Stimulated activated CD8-positive, alpha-beta memory T cell treated with anti-CD3 and anti-CD28 coated beads, Interleukin-2, amount 100 ng/mL, for 48 hours (primary cell): ENCODE measurements at places on chromosomes 6 and 20.
A peak's percentile ranks its signal among the peaks of the same experiment; 100 is the strongest.

DNA sequence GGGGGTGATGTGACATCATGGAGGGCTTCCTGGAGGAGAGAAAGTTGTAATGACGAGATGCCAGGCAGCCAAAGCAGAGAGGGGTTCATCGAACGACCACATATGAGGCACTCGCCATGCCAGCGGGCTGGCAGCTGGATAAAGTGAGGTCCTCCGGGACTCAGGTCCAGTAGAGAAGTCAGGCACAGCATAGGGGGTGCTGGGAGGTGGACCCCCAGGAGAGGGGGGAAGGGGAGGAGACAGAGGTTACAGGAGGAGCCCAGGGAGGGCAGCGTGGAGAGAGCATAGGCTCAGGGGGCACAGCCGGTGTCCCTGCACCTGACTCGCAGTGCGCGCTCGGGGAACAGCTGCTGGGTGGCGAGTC lies 174.7 kb downstream of the BMP7 start:
- DNase-seq: no peak

- no peak for DNase-seq
Observed at GRCh38 chr6:157726892-157727628, 96.0 kb upstream of the SNX9 start.

DNA sequence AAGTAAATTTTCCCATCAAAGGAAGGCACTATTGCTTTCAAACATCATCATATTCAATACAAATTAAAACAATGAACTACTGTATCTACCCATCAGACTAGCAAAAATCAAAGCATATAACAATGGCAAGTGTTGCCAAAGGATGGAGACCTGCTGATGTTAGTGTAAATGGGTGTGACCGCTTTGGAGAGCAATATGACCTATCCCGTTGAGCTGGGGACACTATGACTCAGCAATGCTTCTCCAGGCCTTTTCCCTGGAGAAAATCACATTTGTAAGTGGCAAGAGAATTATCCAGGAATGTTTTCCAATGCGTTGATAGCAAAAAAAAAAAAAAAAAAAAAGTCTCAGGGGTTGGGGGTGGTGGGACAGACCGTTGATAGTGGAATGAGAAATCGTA lies 46.1 kb downstream of the PHACTR3 start:
- no peak for DNase-seq

- no peak for DNase-seq
Observed at GRCh38 chr6:79466207-79466834, 70.9 kb downstream of the LCA5 start.

- no peak for DNase-seq
Observed at GRCh38 chr6:43963877-43964658, 163.2 kb downstream of the MRPL14 start.

DNA sequence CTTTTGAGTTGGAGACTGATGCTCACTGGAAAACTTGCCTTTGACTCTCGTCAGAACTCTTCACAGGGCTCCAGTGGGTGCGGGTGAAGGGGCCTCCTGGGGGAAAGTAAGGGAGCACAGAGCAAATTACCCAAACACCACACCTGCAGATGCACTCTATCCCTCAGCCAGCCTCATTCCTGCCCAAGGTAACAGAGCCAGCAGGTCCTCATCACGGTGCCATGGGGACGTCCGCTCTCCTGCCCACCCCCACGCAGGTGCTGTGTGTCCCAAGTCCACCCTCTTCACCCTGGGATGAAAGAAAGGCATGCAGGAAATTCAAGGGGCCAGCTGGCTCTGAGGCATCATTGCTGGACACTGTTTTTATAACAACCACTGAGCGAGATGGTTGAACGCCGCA lies 269.0 kb downstream of the SMOC2 start:
- DNase-seq: no peak

DNA sequence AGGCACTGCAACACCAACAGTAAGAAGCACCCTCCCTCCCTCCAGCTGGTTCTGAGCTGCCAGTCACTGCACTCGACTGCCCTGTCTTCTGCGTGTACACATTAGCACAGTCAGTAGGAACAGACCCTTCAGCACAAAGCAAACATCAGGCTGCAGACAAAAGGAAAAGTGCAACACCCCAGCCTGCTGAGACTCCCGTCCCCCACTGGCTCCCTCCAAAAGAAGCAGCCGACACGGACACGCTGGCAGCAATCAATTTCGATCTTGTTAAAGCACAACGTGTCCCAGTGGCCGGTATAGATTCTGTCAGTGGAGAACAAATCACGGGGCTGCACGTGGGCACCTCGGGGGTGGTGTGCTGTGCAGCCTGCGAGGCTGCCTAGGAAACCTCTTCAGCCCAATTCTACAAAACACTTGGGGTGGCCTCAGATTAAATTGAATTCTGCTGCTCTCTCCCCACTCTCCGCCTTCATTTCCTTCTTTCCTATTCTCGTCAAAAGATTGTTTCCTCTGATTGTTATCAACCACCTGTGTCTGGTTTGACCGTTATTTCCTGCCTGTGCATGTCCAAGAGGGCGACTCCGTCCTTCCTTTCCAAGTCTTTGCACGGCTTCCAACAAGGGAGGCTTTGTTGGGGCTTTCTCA lies 38.7 kb downstream of the TRAF3IP2 start:
- DNase-seq: no peak

DNA sequence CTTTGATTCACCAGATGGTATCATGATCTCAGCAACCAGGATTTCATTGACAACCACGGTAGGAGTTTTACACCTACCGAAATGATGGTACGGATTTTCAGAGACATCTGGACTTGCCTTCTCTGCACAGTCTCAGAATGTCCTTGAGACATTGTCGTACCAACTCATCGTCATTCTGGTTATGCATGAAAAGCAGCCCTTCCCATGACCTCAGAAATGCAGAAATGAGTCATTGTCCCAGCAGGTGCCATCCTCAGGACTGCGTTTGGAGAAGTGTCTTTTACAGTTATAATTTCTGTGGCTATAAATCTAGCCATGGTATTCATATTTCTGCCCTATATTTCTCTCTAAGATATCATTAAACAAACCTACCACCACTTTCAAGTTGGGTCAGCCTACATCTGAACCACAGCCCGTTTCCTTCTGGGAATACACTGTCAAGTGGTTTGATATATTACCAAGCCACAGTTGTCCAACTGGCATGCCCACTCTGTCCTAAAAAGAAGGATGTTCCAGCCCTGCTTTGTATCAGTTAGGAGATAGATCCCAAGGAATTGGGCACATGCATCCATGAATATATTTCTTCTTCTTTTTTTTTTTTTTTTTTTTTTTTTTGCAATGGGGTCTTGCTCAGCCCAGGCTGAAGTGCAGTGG lies 7.5 kb upstream of the BFSP1 start:
- DNase-seq: no peak

DNA sequence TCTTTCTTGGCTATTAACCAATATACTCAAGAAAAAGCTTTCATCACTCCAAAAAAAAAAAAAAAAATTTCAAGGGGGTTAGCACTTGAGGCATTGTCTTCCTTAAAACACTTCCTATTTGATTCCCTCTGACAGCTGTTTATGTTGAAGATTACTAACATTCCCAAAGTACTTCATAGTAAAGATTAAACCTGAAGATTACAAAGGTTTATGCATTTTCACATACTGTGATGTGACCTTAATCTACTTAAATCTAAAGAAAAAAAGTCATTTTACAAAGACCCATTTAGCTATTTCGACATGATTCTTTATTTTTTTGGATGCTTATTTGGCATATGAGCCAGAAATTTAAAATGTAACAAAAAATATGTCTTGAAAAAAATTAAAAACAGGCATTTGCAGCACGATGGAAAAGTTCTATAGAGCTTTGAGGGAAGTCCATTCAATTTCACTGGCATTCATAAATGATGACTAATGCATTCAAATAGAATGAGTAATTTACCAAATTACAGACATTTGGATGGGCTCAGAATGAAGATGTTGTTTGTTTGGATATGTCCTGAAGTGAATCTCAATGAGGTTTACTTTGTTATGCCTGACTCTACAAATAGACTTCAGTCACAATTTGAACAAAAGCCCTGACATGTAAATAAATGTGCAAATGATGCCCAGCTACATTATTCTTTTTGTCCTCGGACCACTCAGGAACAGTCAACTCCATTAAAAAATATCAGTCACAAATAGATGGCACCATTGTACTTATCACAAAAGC lies 674.6 kb upstream of the MARCKS start:
- no peak for DNase-seq

- DNase-seq: no peak
Observed at GRCh38 chr6:169230946-169231789, 22.5 kb downstream of the THBS2 start.

DNA sequence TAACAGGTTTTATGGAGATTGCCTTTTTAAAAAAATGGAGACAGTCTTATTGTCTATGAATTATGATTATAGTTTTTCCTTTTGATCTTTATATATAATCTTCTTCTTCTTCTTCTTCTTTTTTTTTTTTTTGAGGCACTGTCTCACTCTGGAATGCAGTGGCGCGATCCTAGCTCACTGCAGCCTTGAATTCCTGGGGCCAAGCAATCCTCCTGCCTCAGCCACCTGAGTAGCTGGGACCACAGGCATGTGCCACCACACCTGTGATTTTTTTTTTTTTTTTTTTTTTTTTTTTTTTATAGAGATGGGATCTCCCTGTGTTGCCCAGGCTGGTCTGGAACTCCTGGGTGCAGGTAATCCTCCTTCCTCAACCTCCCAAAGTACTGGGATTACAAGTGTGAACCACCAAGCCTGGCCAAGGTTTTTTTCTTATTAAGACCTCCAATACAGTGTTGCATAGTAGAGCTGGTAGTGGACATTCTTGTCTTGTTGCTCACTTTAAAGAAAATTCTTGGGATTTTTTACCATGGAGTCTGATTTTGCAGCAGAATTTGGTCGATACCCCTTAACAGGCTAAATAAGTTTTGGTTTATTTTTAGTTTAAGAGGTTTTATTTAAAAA lies 46.5 kb downstream of the STK4 start:
- no peak for DNase-seq

- DNase-seq: no peak
Observed at GRCh38 chr6:65259059-65259458, 448.0 kb downstream of the EYS start.

DNA sequence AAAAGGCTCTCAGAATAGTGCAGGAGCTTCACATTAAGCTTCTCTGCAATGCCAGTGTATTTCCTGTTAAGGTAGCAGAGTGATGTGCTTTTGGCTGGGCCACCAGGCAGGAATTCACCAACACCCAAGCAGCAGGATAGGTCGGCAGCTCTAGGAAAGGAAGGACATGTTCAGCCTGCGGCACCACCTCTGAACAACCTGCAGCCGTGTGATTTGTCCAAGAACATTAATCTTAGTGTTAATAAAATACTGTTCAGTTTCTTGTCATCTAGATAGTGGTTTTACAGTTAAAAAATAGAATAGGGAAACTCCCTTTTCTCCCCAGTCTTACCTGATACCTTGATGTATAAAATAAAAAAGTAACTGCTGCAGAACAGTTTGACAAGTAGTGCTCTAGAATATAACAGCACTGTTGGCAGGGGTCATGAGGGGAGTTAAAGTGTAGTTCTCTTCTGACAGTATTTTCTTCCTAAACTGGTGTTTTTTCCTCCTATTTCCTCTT lies 18.8 kb downstream of the ZNF292 start:
- DNase-seq: no peak

GRCh38 chr20:63495741-63496595 lies 2.9 kb downstream of the EEF1A2 start:
- peak; percentile 58 for DNase-seq

GRCh38 chr6:90472716-90473115 lies 114.2 kb downstream of the MAP3K7 start:
- no peak for DNase-seq

DNA sequence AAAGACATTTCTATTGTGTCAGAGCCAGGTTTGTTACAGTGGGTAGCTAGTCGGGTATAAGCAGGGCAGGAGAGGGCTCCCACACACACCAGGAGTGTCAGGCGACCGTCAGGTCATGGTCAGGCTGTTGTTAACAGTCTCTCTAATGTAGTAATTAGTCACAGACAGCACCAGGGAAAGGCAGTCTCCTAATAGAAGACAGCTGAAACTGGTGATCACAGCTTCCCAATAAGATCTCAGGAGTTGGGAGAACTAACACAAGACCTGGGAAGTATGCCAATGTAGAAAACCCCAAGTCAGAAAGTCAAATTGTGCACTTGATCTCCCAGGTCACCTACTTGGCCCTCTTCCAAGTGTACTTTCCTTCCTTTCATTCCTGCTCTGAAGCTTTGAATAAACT lies 53.0 kb upstream of the GPR6 start:
- DNase-seq: no peak

GRCh38 chr6:170296423-170296745 lies 5.5 kb upstream of the DLL1 start:
- no peak for DNase-seq

- DNase-seq: no peak
Observed at GRCh38 chr6:75267461-75267860, 17.1 kb downstream of the TMEM30A start.

DNA sequence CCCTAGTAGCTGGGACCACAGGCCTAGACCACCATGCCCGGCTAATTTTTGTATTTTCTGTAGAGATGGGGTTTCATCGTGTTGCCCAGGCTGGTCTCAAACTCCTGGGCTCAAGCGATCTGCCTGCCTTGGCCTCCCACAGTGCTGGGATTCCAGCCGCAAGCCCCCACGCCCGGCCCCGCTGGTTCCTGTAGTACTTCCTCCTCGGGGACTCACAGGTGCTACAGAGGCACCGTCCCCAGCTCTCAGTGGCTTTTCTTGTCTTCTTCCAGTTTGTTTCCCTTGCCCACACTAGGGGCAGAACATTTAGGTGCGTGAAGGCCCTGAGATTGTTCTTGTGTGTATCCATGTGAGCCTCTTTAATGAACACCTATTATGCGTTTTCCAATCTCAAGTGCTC lies 773 bp upstream of the ZBP1 start:
- no peak for DNase-seq

DNA sequence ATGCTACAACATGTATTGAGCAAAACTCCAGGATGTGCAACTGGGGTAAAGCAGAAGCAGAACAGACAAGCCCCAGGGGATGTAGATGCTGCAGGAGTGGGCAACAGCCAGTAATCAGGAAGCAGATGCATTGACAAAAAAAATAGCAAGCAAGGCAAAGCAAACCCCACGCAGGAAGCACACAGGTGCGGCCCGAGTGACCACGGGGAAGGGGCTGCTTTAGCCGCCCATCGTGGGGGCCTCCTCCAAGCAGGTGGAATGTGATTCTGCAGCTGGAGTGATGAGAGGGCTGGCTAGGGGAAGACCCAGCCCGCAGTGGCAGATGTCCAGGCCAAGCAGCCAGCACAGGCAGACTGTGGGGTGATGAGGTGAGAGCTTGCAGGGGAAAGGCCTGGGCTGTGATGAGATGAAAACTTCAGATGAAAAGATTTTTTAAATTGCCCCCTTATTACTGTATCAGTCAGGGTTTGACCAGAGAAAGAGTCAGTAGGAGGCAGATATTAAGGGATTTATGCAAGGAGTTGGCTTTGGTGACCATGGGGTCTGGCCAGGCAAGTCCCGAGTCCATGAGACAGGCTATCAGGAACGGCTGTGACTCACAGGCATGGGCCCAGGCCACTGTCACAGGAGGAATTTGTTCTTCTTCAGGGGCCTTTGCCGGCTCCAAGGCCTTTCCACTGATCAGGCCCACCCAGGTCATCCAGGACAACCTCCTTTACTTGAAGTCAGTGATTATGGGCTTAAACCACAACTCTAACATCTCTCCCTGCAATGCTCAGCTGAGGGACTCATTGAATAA lies 207.6 kb downstream of the ANKRD60 start:
- DNase-seq: no peak
